Gastrocnemius medialis (tissue), 4 donors: ENCODE measurements at places on chromosomes 6 and 20.

DNA sequence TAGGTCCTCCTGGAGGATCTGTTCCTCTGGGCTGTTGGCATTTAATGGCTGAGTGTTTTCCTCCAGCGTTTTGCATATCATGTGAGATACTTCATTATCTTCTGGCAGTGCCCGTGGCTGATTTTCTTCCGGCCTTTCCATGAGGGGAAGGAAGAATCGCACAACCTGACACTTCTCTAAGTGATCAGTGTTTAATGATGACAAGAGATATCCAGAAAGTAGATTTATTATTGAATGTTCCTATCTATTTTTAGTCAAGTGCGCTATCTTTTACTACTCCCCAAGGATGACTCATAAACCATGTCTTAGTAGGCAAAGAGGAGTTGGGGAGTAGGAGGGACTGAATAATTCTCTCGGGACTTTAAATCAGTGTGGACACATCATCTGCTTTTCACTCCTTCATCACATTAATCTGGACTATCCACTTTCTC, 149.7 kb downstream of the PLCB4 start:
- DNase-seq: no peak

GRCh38 chr6:138577151-138577915, 78.0 kb upstream of the NHSL1 start:
- no peak for DNase-seq

DNA sequence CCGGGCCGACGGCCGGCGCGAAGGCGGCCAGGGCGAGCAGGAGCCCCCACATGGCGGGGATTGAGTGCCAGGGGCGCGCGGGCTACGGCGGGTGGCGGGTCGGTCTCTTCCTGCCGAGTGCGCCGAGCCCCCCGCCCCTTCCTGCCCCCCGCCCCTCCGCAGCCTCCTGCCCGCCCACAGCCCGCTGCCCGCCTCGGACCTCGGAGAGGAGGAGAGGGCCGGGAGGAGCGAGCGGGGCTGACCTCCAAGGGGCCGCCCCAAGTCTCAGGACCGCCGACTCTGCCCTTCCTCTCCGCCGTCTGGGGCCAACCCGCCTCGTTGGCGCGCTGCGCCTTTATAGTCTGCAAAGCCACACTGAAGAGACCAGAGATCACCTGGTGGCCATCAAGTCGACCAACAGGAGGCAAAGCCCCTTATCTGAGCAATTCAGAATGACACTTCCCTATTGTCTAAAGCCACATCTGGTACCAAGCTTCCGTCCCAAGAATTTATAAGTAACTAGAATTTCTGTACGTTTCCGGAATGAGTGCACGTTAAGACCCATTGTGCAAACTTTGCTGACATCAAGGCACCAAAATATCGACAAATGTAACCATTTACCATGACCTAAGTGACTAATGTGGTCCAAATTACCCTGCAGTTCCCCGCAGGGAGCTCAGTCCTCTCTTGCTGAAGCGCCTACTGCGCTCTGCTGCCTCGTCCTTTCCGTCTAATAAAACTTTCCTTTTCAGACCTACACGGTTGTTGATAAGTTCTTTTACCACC, at the start of gene CPXM1:
Gene CPXM1, minus strand, starts transcription at position 107 of the 765 bp plus-strand sequence. Its CDS starts 55 bp downstream, at position 52.
- no peak for DNase-seq

- no peak for DNase-seq
These were observed 4.2 kb downstream of the SASH1 start for GRCh38 chr6:148346681-148347440.

GRCh38 chr20:17523326-17523725, 7.9 kb downstream of the BFSP1 start:
- no peak for DNase-seq

DNA sequence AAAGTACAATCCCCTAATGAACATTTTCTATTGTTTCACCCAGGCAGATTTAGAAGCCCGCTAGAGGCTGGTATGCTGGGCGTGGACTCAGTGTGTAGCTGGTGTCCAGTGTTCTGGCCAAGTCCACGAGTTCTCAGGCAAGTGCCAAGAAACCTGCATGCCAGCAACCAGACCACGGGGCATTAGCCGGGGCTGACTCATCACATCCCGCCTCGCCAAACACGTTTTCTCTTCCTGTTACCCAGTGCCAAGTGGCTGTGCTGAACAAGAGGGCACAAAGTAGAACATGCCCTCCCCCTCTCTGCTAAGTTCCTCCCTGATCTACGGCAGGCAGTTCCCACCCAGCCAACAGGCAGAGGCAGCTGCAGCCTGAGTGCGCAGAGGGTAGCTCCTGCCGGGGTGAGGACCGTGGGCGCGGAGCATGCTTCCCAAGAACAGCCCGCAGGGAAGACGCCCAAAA, 29.6 kb downstream of the RAMACL start:
- DNase-seq: peak; percentile 99
